ENCODE measurements at places on chromosomes 16 and 17.

GRCh38 chr17:20961586-20961985, 81.2 kb downstream of the USP22 start:
- no peak for DNase-seq

DNA sequence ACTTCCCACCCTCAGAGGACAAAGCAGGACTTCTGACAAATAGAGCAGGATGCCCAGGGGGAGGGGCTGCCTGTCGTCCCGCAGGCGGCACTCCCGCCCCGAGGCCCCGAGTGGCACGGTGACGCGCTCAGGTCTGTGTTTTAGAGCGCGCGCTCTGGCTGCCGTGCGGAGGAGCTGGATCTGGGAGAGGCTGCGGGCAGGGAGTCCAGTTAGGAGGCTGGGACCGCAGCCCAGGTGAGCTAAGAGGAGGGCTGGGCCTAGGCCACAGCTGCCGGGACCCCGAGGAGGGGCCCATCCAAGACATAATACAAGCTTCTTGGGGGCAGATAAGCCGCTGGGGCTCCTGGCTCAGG, 6.4 kb downstream of the DOC2A start:
- DNase-seq: no peak

- no peak for DNase-seq
These were observed 2.7 kb downstream of the KCTD2 start for GRCh38 chr17:75049706-75050105.

- no peak for DNase-seq
These were observed 19.7 kb downstream of the TMEM11 start for GRCh38 chr17:21194226-21194625.

- no peak for DNase-seq
These were observed 32.8 kb upstream of the TNRC6A start for GRCh38 chr16:24696699-24697098.

DNA sequence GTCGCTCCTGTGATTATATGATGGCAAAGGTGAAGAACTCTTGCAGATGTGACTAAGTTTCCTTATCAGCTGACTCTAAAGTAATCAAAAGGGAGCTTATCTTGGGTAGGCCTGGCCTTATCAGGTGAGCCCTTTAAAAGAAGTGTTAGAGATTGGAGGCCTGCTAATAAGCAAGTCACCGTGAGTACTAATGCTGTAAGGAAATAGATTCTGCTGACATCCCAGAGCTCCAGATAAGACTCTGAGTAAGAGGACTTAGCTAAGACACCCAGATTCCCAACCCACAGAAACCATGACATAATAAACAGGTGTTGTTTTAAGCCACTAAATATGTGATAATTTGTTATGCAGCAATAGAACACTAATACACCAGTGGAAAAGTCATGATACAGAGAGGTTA, 99.9 kb upstream of the FAM20A start:
- DNase-seq: no peak

- DNase-seq: no peak
These were observed 7.7 kb downstream of the KDM8 start for GRCh38 chr16:27211026-27211425.

- DNase-seq: no peak
These were observed at the start of gene BICDL2 for GRCh38 chr16:3036726-3037315. Gene BICDL2, minus strand, starts transcription at chr16:3036944. Its CDS starts 1,448 bp downstream, at chr16:3035496.

DNA sequence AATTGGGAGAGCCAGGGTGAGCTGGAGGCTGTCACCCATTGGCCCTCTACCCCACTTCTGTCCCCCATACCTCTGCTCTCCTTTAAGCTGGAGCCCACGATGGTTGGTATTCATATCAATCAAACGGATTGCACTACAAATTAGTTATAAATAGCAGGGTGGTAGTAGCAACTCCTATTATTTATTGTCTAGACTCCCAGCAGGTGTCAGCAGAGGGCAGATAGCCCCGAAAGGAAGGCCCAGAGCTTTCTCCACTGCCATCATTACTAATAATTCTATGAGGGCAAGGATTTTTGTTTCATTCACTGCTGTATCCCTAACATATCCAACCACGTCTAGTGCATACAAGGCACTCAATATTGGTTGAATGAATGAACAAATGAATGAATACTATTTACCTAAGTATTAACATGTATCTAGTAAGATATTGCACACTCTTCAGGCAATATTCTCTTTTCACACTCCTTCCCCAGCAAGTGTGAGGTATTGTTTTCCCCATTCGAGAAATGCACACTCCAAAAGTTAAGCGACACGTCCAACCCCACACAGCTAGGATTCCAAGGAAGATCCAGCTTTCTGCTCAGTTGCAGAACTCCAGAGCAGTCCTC, 6.3 kb downstream of the C17orf50 start:
- peak; percentile 18 for DNase-seq

GRCh38 chr16:88502371-88502770, 49.3 kb downstream of the ZFPM1 start:
- no peak for DNase-seq

DNA sequence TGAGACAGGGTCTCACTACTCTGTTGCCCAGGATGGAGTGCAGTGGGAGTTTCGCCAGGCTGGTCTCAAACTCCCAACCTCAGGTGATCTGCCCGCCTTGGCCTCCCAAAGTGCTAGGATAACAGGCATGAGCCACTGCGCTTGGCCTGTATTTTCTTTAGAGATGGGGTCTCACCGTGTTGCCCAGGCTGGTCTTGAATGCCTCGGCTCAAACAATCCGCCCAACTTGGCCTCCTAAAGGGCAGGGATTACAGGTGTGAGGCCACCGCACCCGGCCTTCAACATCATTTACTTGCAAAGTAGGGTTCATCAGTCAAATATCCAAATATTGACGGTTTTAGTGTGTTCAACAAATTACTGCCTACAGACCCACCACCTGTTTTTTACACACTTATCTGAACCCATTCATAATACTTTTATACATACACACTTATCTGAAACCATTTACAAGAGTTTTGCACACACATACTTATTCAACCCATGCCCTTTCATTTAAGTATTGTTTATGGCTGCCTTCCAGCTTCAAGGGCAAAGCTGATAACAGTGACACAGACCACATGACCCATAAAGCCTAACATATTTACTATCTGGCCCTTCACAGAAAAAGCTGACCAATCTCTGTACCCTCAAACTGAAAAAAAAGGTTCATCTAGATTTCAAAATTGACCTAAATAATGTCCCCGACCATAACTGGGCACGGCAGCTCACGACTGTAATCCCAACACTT, 11.9 kb downstream of the TMEM170A start:
- no peak for DNase-seq

- DNase-seq: no peak
These were observed 5.6 kb downstream of the FBRS start for GRCh38 chr16:30663820-30664219.

- no peak for DNase-seq
These were observed 16.9 kb downstream of the NSMCE1 start for GRCh38 chr16:27251541-27252205.

GRCh38 chr17:82050152-82050760, 1.4 kb downstream of the RFNG start:
- DNase-seq: no peak

DNA sequence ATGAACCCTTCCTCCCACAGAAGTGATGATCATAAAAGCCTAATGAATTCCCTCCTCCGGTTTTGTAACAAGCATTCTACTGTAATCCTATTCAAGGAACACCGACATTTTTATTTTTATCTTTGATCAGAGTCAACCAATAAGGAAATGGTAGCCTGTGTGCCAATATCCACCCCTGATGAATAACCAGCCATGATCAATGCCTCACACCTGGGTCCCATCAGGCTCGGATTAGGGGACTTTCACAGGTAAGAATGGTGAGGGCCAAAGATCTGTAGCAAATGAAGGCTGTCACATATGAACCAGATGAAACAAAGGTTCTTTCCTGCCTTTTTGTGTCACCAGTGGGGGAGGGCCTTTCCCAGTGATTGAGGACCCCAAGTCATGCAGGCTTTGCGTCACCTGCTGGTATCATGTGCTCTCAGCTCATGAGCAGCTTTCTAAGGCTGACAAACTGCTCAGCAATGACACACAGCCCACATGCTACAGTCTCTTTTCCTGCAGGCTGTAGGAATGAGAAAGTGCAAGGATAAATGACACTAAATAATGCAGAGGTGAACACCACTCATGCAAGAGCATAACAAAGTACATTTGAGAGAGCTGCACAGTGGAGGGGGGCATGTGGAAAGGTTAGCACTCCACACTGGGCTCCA, 34.9 kb downstream of the TOM1L2 start:
- DNase-seq: no peak

DNA sequence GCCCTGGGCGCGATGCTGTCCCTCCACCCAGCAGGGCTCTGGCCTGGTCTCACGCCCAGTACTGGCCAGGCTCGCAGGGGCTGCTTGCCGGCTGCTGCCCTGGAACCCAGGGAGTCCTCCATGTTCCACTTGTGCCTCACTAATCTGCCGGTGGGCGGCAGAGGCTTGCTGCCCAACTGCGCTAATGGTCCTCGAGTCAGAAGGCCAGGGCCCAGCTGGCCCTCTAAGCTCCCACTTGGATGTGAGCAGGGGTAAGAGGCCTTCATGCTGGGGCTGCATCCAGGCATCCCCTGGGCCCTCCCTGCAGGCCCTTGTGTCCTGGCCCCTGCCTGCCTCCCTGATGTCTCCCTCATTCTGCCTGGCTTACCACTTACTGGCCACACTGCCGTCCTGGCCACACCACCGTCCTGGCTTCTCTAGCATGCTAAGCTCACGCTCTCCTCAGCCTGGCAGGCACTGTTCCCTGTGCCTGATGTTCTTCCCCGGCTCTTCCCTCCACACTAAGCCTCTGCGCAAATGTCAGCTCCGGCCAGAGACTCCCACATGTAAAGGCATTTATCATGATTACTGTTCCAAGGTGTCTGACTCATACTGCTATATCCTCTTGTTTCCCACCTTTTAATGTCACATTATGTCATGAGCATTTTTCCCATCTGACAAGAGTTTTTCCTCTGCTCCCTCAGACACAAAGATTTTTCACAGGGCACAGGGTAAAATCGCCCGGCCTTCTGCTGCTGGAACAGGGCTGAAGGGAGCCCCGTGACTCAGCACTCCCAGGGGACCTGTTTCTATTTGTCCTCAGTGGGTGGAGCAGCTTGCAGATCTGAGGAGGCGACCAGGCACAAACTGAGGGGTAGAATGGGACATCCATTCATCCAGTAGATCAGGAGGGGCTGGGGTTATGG, 15.9 kb downstream of the B9D1 start:
- no peak for DNase-seq
